A549 (cell line): ENCODE measurements at places on chromosomes 6 and 20.

DNA sequence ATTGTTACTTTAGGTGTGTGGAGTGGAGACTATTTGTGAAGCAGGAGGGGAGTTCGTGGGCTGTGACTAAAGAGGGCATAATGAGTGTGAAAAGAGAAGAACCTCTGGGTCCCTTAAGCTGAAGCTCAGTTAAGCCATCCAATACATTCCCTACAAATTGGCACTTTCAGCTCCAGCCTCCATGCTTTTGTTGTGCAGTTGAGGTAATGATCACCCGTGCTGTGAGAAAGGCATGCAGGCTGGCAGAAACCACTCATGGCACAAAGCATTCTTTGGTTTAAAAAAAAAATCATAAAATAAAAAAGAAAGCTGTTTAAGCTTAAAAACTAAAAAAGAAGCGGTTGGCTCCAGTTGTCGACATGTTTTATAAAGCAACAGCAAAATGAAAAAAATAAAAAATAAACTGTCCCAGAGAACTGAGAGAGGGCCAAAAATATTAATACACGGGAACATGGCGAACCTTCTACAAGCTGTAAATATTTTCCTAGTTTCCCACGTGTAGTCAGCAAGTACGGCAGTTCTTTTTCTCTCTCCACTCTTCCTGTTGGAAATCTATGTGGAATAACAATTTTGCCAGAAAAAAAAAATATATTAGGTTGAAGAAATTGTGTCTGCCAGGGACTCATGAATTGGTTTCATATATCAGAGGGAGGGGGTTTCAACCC lies 82.2 kb downstream of the ANKRD60 start:
- no peak for DNase-seq

DNA sequence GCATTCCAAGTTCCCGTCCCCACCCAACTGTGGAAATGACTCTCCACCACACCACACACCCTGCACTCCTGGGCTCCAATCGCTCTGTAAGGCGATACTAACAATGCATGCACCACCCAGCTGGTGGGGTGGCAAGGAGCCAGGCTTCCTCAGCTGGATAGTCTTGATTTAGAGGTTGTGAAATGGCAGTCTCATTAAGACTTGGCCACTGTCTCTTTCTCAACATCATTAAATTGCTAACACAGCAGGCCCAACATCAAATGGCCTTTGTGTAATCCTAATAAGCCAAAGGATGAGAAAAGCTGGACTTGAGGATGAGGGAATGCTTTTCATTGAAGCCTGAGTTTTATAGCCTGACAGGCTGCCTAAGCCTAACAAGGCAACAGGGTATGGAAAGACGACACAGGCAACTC lies 223.7 kb downstream of the GMDS start:
- DNase-seq = no peak

DNA sequence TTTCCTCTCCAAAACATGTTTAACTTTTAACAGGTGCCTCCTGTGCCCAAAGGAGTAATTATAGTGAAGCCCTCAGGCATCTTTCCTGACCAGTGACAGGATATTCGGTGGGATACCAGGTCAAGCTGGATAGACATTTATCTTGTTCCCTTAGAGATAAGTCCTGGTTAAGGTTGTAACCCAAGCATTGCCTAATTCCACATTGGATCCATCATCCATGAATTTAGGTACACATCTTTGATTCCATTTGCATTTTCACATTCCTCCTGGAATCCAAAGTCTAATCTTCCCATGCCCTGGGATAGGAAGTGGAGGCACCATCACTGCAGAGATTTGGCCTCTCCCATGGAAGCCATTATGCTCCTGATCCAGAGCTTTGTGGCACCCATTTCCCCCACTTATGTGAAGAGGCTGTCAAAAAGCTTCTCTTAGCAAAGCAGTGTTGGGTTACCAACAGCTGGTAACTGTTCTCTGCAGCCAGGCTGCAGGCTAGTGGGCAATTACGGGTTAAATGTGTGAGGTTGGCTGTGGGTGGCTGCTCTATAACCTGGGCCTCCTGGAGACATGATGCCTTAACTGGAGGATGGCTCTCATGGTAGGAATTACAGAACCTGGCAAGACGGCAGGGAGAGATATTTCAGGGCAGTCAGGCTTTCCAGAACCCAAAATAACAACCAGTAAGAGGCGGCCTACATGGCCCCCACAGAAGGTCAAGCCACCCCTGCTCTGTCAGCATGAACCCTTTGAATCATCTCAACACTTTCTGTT lies 96.9 kb upstream of the VGLL2 start:
- no peak for DNase-seq

- DNase-seq = no peak
Measured at GRCh38 chr6:96844530-96844929, 7.3 kb upstream of the GPR63 start.

- peak; percentile 12 for DNase-seq
Measured at GRCh38 chr6:89970609-89971337, 76.5 kb downstream of the GJA10 start.

DNA sequence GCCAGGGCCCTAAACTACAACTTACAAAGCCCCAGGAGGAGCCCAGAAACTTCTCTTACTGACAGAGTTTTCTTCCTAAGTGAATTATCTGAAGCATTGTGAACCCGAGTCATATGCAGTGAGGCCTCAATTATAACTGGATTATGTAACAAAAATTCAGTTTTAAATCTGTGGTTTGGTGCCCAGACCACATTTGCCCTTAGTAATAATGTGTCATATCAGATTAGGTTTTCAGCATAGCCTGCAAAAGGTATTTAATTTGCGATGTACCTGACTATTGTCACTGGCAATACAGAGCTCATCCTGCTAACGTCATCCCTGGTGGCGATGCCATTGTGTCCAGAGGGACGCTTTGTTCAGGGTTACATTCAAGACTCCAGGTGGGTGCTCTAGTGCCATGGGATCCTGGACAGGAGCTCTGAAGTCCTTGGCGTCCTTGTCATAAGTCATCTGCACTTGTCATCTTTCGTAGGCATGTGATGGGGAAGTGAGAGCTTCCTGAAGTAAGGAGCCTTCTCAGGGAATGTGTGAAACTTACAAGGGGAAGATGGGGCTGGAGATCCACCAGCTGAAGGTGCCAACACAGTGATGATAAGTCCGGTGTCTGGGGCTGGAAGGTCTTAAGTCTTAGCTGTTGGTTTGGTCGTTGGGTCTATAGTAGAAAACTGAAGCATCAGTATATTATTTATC lies 65.1 kb downstream of the HIVEP1 start:
- DNase-seq = no peak

- no peak for DNase-seq
Measured at GRCh38 chr6:27066381-27066780, 181.1 kb upstream of the PRSS16 start.

DNA sequence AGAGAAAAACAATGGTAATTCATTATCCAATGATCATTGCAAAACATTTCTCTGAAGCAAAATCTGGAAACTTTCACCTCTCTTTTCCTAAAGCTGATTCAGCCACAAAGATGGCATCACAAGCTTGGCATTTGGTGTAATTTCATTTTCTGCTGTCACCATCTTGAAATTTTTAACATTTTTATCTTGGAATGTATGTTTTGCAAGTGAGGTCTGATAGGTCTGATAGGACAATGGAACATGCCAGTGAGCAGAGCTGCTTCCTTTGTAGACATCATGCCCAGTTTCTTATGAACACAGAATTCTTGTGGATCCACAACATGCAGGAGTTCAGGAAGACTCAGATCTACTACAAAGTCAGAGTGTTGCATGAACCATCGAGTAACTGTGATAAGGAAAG lies 969.6 kb downstream of the EYS start:
- DNase-seq = no peak

GRCh38 chr6:150201285-150201684 lies 58.4 kb downstream of the PPP1R14C start:
- no peak for DNase-seq

- DNase-seq = no peak
Measured at GRCh38 chr6:169794317-169795055, 43.1 kb downstream of the ERMARD start.

- DNase-seq = no peak
Measured at GRCh38 chr6:40710626-40711330, 123.6 kb upstream of the LRFN2 start.

GRCh38 chr20:3218307-3218988 lies 9.2 kb downstream of the ITPA start:
- DNase-seq = peak; percentile 89

- DNase-seq = no peak
Measured at GRCh38 chr6:112183271-112183671, 71.1 kb downstream of the LAMA4 start.

DNA sequence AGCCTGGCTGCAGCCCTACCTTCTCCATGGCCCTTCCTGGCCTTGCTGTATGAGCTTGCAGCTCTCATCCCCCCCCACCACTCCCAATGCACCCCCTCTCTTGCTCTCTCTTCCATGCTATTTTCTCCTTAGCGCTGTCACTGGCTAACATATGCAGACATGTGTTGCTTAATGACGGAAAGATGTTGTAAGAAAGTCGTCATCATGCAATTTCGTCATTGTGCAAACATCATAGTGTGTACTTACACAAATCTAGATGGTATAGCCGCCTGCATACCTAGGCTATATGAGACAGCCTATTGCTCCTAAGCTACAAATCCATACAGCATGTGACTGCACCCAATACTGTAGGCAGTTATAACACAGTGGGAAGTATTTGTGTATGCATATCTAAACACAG lies 27.0 kb downstream of the ANGPT4 start:
- no peak for DNase-seq

DNA sequence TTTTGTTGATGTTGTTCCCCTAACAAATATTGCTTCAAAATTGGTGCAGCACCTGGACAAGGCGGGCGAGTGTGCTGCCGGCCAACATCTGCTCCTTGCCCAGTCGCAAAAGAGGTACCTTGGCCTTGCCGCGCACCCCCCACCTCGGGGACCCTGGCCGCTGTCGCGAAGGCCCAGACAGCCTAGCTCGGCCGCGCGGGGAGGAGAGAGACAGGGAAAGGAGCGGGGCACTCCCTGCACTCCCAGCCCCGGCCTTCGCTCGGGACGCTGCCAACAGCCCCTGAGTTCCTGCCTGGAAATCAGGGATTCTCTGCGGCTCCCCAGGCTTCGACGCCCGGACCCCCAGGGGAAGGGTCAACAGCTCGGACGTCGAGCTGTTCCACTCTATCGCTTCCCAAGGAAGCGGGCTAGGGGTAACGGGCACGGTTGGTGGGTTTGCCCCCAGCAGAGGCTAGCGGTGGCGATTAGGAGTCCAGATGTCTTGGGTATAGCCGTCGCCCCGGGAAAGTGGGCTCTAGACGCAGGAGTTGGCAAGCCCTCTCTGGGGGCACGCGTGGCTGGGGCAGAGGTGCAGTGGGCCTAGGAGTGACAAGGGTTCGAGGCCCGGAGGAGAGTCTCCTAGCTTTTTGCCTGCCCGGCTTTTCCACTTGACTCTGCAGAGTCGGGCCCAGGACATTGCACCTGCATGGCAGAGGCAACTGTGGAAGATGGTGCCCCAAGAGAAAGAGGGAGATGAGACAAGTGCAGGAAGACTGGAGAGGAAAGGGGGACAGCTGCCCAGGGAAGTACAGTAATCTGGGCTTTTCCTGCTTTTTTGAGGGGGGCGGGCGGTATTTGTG lies 8.2 kb downstream of the POU3F2 start:
- no peak for DNase-seq

DNA sequence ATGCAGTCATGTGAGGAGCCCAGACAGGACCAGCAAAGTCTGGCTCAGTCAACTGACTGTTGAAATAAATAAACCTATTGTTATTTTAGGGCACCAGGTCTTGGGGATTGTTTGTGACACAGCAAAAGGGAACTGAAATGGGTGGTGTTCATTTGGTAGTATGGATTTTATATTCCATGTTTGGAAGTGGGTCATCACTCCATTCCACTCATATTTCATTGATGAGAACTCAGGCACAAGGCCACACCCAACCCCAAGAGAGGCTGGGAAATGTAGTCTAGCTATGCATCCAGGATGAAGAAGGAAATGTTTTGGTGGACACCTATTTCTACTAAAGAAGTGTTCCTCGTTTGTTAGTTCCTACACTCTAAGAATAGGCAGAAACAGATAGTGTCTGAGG lies 64.9 kb upstream of the BTBD3 start:
- no peak for DNase-seq

DNA sequence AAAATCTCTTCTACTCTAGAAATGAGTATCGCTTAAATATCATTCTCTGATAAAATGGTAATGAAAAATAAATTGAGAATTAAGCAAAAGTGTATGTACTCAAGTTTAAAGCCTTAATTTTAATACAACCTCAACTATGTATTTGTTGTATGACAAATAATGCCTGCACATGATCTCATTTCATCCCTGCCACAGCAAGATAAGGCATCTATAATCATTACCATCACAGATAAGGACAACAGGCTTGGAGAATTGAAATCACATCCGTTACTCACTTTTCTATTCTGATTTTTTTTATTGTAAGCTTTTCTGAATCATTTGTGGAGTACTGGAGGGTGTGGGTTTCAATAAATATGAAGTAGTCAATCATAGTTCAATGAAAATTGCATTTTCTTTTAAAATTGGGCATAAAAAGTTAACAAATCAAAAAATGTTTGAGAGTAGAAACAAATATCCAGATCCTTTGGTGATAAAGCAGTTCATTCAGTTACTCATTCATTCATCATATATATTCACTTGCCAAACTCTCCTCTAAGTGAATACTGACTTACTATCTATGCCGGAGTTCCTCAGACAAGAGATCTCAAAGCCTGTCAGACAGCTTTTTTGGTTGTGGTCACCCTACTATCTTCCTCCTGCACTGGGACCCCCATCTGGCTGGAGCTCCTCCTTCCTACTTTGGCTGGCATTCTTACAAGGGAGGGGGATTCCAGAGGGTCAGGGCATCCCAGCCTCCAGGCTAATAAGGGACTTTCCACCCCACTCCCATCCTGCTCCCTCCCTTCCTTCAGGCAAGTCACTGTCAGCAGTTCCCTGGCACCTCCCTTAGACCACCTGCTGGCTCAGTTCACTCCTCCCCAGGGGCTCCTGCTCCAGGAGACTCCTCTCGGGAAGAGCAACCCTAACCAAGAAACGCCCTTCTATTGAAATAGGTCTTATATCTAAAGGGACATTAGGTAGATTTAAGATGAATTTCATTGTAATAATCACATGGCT lies 118.6 kb downstream of the OGFRL1 start:
- DNase-seq = no peak

DNA sequence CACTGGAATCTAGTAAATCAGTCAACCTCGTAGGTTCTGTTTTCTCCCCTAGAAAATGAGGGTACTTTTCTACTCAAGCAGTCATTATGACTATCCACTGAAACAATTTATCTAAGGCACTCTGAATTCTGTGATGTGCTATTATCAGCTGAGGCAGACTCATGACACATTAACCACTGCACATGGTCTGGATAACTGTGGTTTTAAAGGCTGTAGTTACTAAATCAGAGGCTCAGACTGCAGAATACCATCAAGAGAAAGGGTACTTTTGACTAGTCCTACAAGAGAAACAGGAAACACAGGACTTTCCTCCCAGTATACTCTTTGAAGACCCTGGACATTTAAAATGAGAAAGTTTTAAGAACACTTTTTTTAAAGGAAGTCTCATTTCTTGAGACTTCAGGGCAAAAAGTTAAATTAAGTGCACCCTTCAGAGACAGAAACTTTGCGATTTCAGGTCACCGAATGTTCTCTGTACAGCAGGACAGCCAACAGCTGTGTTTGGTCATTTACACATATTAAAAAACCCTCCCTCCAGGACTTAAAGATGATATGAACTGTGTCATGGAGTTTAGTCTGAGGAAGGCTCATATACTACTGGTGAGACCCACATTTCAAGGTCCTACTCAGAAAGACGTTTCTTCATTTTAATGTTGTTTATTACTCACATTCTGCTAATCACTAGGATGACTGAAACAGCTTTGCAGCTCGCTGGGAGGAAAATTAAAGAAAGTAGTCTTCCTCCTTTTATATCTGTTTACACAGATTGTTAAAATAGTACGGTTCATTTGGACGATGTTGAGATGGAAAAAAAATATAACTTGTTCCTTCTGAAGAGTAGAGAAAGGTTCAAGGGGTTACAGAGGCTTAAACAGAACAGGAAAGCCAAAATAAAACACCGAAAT lies 19.9 kb downstream of the ATXN1 start:
- no peak for DNase-seq
